ENCODE measurements at places on chromosomes 7 and 10.

GRCh38 chr7:8615019-8615418, 181.6 kb downstream of the NXPH1 start:
- no peak for DNase-seq

DNA sequence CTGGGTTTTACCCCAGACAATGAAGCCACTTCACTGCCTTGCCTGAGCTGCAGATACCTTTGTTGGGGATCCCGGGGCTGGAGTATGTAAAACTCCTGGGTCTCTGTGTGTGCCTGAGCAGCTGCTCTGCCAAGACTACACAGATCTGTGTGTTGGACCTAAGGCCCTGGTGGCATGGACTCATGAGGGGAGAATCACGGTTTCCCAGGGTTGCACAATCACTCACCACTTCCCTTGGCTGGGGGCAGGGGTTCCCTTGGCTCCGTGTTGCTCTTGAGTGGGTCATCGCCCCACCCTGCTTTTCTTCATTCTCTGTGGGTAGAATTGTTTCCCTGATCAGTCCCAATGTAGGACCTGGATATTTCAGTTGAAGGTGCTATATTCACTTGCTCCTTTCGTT, 13.9 kb upstream of the TBATA start:
- peak; percentile 34 for DNase-seq

DNA sequence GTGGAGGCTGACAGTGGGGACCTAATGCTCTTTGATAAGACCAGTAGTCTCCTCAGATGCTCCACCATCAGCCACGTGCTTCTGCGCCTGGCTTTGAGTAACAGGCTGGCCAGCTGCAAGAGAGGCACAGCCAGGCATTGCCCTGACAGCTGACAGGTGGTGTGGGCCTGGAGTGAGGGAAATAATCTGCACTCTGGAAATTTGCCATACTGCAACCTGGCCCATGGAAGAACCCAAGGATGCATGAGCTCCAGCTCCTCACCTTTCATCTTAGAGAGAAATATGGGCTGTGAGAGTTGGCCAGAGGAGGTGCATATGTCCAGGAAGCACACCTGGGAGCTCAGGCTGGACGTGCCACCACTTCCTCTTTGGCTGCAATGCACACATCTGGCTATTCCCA, 118.9 kb downstream of the PLXDC2 start:
- no peak for DNase-seq

- peak; percentile 83 for DNase-seq
These were observed 30.0 kb downstream of the LAMB1 start for GRCh38 chr7:107972941-107973376.

GRCh38 chr7:23925088-23925487, 215.1 kb downstream of the STK31 start:
- DNase-seq = no peak

GRCh38 chr7:150466477-150466876, 16.0 kb downstream of the GIMAP8 start:
- no peak for DNase-seq

DNA sequence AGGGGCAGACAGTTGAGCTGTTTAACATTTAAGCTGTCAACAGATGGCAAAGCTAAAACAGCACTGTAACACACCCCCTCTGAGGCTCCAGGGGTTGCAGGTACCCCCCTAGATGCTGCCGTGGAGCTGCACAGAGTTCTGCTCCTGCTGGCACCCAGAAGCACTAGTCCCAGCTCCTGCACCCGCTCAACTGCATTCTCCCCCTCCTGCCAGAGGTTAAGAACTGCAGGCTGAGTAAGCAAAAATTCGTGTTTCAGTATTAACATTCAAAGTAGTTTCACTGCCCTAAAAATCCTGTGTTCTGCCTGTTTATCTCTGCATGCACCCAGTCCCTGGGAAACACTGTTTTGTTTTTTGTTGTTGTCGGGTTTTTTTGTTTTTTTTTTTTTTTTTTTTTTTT, 790.8 kb upstream of the KCND2 start:
- peak; percentile 26 for DNase-seq

Measured in amniotic epithelial cell (primary cell).